ENCODE measurements at places on chromosomes 5 and 9. TPM values are rescaled to one million over a fixed set of nuclear protein-coding genes. Genes with fewer than 3 reads are reported as not detected.

ENHO gene
- total RNA-seq = not detected

DNA sequence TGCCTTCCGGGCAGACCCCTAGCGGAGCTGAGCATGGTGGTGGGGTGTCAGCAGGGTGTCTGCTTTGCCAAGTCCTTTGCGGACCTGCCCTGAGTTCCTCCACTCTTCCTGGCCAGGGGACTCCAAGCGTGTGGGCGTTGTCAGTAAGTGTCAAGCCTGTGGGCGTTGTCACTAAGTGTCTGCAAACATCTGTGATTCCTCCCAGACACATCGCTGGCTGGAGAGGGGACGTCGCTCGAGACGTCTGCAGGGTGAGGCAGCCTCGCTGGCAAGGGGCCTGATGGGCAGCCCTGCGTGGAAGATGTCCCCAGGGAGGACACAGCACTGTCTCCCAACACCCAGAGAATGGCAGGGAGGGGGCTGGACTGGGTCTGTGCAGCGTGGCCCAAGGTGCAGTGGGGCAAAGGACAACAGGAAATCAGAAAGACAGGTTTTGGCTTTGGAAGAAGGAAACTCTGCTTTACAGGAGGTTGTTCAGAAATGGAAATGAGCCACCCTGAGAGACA, 28.8 kb downstream of the ADAMTSL2 start:
- no peak for DNase-seq

DNA sequence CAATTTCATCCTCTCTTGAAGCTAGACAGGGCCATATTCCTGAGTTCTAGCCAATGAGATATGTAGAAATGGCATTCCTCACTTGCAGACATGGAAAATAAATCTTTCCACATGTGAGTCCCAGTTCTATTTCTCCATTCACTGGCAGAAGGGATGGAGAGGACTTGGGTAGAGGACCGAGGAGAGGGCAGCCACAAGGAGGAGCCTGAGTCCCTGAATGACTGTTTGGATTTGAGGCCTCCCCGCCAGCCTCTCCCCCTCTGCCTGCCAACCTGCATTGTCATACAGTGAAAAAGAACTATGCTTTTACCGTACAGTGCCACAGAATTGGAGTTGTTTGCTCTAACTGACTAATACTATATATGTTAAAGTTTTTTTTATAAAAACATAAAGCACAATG, 583.0 kb upstream of the WWC1 start:
- no peak for DNase-seq

GRCh38 chr9:651371-651770, 190.1 kb upstream of the DMRT1 start:
- DNase-seq = no peak

- peak; percentile 76 for DNase-seq
These were observed 156.0 kb upstream of the MAST4 start for GRCh38 chr5:66440202-66440680.

GRCh38 chr5:34555699-34556508, 100.2 kb upstream of the RAI14 start:
- DNase-seq = no peak

LAMC3 gene
- total RNA-seq = 7.5 TPM

GRCh38 chr9:84966876-84967830, 297.6 kb downstream of the NTRK2 start:
- no peak for DNase-seq

DIRAS2 gene
- 2.8 TPM for total RNA-seq

DNA sequence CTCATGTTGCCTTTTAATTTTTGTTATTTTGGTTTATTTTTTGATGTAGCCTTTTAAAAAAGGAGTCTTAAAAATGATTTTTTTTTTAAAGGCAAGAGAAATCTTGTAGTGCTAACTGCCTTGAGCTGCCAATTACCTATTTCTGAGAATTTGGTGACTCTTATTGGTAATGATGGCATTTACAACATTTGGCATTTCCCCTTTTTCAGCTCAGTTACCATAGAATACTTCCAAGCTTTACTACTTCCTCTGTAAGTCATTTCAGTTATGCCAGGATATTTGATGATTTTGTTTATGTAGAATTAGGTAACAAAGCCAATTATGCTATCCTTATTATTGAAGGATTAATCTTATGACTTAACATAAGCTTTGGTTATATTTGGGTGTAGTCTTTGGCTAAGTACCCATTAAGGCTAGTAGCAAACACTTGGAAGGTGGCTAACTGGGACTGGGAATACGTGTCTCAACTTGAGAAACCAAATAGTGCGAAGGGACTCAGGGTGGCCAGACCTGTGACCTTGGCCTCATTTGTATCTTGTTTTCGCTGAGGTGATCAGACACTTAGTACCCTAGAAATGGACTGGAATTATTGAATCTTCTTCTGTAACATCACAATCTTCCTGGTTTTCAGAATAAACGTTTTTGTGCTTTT, 27.7 kb downstream of the CDC37L1 start:
- no peak for DNase-seq

GRCh38 chr5:36630201-36631145, 24.1 kb downstream of the SLC1A3 start:
- no peak for DNase-seq

DNA sequence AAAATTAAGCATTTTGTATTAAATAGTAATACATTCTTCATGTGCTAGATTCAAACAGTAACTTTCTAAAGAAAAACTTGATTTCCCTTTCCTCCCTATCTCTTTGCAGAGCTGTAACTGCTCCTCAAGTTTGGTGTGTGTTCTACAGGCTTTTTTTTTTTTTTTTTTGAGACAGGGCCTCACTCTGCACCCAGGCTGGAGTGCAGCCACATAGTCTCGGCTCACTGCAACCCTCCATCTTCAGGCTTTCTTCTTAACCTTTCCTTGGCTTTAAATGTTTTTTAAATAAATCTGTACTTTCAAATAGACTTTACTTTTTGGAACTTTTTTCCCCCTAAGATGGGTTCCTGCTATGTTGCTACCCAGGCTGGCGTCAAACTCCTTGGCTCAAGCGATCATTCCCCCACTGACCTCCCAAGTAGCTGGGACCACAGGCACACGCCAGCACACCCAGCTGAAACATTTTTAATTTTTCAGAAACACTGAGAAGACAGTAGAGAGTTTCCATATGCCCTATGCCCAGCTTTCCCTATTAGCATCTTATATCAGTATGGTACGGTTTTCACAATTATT, 9.1 kb downstream of the NDFIP1 start:
- no peak for DNase-seq

GRCh38 chr5:56989676-56990075, 37.8 kb upstream of the MIER3 start:
- DNase-seq = no peak

- DNase-seq = no peak
These were observed 937.6 kb downstream of the TLE4 start for GRCh38 chr9:80509358-80509757.

DNA sequence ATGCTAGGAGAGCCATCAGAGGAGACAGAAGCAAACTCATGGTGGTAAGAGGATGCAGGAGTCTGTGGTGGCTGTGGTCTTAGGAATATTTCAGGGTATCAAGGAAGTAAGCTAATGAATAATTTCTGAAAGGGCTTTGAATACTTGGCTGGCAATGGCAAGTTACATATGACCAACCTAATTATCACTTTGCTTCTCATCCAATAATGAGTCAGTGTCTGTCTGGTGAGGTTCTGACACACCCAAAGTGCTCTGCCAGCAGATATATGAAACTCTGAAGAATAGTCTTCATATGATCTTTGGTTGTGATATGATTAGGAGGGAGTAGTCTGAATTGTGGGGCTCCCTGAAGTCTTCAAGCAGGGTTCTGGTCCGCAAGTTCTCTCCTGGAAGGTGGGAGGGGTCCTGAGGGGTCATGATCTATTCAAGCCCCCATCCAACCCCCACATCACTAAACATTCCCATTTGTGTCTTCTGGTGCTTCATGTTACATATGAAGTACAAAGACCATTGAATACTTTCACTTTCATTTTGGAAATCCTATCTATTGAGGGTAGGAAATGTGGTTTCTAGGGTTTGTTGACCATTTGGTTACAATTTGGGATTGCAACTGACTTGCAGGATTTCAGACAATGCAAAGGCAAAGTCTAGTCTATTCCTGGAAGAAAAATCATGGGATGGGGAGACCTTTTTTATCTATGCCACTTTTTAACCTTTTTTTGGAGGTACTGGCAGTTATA, 199.9 kb upstream of the CDKN2B start:
- no peak for DNase-seq

GRCh38 chr5:170405817-170406216, 16.6 kb upstream of the KCNMB1 start:
- no peak for DNase-seq

GRCh38 chr9:97528529-97529230, 27.2 kb downstream of the TMOD1 start:
- no peak for DNase-seq
